Kidney (tissue), 22 donors: ENCODE measurements at places on chromosomes 3 and 15. TPM values are rescaled to one million over a fixed set of nuclear protein-coding genes. Genes with fewer than 3 reads are reported as not detected.

DNA sequence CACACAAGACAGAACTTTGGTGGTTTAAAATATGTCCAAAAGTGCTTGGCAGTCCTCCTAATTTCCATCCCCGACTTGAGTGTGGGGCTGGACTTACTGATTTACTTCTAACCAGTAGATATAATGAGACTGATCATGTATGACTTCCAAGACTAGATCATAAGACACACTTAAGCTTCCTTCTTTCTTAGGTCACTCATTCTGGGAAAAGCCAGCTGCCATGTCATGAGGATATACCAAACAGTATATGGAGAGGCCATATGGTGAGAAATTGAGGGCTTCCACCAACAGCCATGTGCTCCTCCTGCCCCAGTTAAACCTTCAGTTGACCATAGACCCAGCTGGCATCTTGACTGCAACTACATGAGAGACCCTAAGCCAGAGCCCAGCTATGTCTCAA lies 282.8 kb upstream of the PROK2 start:
- H3K27me3 ChIP-seq = no peaks in the 10 kb centered on the region
- DNase-seq = no peak
- no peak overlapping the region for H3K27ac ChIP-seq
- no peaks in the 10 kb centered on the region for H3K36me3 ChIP-seq
- no peaks in the 10 kb centered on the region for H3K4me1 ChIP-seq
- no peak overlapping the region for H3K4me3 ChIP-seq

DNA sequence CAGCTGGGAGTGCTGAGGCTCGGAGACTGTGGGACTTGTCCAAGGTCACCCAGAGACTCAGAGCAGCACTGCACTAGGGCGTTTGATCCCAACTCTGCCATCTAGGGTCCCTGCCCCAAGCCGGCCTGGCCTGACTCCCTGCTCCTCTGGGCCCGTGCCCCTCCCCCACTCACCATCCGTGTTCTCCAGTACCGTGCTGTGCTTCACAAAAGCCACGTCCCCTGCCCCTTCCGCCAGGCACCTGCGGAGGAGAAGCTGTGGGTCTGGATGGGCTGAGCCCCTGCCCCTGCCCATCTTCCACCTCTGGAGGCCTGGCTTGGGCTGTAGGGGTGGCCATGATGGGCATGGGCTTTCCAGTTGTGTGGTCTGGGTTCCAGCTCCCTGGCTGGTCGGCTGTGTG lies 8.4 kb downstream of the MELTF start:
- H3K4me3 ChIP-seq = no peak overlapping the region
- H3K27me3 ChIP-seq = no peaks in the 10 kb centered on the region
- H3K4me1 ChIP-seq = no peaks in the 10 kb centered on the region
- H3K36me3 ChIP-seq = no peaks in the 10 kb centered on the region

CHST13 gene
- 7.0 TPM for polyA plus RNA-seq

GRCh38 chr3:165783383-165783782 lies 53.8 kb downstream of the BCHE start:
- H3K4me3 ChIP-seq = no peak overlapping the region
- H3K27me3 ChIP-seq = no peaks in the 10 kb centered on the region
- no peak overlapping the region for H3K27ac ChIP-seq
- no peak for DNase-seq
- H3K4me1 ChIP-seq = no peaks in the 10 kb centered on the region

DNA sequence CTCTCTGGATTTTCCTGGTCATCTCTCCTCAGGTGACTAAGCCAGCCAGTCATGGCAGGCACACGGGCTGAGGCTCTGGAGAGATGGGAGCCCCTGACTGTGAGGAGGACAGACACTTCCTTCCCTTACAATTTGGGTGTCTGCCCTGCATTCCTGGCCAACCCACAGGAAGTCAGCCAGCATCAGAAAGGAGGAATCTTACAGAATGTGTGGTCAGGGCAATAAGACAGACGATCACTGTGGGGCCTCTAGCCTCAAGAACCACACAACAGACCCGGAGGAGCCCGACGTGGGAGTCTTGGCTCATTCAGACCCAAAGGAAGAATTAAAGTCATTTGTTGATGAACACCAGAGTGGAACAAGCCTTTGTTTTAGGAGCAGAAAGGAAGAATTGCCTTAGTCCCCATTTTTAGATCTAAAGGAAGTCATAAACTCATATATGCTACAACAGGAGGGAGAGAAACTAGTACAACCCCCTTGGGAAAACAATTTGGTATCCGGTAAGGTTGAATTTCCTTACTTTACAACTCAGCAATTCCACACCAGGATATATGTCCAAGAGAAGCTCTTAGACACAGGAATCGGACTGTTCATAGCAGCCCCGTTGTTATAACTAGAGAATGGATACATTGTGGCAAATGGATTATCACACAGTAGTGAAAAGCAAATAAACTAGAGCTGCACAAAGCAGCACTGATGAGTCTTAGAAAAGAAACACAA lies 62.2 kb downstream of the ABTB1 start:
- peaks cover 10% of the 10 kb centered on the region for H3K4me1 ChIP-seq
- peak overlapping the region; percentile 50 for H3K27ac ChIP-seq
- peak overlapping the region; percentile 4 for H3K4me3 ChIP-seq
- no peaks in the 10 kb centered on the region for H3K36me3 ChIP-seq
- no peak for DNase-seq
